ENCODE measurements at places on chromosomes 7 and 10.
A peak's percentile ranks its signal among the peaks of the same experiment; 100 is the strongest.

GRCh38 chr7:80542398-80542797, 30.5 kb upstream of the GNAT3 start:
- DNase-seq, result no peak

DNA sequence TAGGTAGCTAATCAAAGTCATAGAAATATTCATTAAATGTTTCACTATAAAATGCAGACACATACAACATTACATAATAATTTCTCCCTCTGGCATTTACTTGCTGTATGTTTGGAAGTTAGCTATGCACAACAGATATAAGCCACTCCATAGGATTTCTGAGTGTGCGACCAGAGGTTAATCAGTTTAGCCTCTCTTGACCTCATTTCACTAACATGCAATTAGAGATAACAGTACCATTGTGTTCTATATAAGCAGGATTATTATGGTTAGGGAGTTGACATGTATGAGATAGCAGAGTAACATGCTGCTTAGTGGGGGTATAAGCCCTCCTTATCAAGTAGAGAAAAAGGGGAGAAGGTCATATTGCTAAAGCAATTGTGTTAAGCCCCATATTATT, 26.4 kb downstream of the GLUD1 start:
- DNase-seq, result no peak

DNA sequence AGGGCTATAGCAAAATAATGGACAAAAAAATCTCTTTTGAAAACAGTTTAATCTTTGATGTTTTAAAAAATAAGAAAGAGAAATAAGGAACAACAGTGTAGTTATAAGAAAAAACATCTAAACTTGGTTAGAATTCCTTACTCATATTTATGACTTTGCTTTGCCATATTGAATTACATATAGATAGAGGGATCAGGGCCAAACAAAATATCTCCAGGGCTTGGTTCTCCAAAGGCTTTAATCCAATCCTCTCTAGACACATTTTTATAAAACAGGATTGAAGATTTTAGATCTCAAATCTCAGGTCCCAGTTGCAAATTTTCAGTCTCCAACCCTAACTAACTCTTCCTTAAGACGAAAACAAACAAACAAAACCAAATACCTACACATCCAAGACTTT, 72.6 kb upstream of the RHOBTB1 start:
- no peak for DNase-seq

- no peak for DNase-seq
These were observed 38.8 kb downstream of the EPC1 start for GRCh38 chr10:32308027-32308603.

GRCh38 chr7:81533426-81533825, 236.4 kb downstream of the HGF start:
- no peak for DNase-seq

- DNase-seq, result no peak
These were observed 58.7 kb upstream of the KMT2E start for GRCh38 chr7:104955276-104955675.

GRCh38 chr7:126535176-126535575, 717.6 kb downstream of the GRM8 start:
- DNase-seq, result no peak

GRCh38 chr10:108753326-108753725, 1170.0 kb downstream of the XPNPEP1 start:
- DNase-seq, result no peak

GRCh38 chr7:47293884-47294555, 287.9 kb downstream of the TNS3 start:
- DNase-seq, result no peak

GRCh38 chr7:68904630-68905029, 693.6 kb upstream of the AUTS2 start:
- no peak for DNase-seq

GRCh38 chr10:121994429-121994941, 5.5 kb downstream of the TACC2 start:
- DNase-seq, result no peak

DNA sequence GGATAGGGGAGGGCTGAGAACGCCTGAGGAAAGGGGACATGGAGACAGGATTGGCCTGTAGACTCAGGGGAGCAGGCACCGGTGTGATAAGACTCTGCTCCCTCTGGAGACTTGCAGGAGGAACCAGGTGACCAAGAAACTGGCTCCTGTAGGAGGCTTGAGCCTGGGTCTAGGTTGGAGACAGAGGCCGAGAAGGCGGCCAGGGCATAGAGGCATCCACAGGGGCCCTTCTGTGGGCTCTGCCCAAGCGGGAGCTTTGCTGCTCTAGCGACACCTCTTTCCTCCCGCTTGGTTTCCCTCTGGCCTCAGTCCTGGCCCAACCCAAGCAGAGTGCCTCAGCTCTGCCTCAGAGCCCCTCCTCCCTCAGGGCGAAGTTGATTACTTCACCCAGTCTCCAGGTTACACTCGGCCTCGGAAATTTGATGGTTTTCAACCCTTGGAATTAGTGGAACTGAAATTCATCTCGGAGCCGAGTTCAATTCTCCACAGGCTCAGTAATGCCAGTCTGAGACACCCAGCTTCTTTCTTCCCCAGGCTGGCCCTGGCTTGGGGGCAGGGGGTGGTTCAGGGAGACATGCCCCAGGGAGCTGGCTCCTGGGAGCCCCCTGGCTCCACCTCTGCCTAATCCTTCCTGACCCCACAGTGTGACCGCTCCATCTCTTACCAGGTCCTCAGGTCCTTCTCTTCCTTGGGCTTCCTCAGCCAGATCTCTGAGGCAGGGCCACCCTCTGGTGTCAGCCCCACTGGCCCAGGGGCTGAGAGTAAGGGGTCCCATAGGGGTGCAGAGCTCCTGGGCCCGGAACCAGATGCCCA, 60.4 kb downstream of the PAX2 start:
- no peak for DNase-seq

- no peak for DNase-seq
These were observed 19.7 kb downstream of the AFAP1L2 start for GRCh38 chr10:114384601-114385000.

DNA sequence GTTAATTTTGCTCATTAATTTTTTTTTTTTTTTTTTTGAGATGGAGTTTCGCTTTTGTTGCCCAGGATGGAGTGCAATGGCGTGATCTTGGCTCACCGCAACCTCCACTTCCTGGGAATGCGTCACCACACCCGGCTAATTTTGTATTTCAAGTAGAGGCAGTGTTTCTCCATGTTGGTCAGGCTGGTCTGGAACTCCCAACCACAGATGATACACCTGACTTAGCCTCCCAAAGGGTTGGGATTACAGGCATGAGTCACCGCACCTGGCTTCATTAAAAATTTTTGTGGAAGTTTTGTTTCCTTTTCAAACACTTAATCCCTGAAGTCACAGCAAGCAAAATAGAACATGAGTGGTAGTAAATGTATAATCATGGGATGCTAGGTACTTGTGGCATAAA, 857.2 kb upstream of the PHF14 start:
- DNase-seq, result no peak

GRCh38 chr10:45354261-45354660, 19.8 kb upstream of the ALOX5 start:
- no peak for DNase-seq

- no peak for DNase-seq
These were observed 80.2 kb downstream of the DKK1 start for GRCh38 chr10:52394246-52394645.

DNA sequence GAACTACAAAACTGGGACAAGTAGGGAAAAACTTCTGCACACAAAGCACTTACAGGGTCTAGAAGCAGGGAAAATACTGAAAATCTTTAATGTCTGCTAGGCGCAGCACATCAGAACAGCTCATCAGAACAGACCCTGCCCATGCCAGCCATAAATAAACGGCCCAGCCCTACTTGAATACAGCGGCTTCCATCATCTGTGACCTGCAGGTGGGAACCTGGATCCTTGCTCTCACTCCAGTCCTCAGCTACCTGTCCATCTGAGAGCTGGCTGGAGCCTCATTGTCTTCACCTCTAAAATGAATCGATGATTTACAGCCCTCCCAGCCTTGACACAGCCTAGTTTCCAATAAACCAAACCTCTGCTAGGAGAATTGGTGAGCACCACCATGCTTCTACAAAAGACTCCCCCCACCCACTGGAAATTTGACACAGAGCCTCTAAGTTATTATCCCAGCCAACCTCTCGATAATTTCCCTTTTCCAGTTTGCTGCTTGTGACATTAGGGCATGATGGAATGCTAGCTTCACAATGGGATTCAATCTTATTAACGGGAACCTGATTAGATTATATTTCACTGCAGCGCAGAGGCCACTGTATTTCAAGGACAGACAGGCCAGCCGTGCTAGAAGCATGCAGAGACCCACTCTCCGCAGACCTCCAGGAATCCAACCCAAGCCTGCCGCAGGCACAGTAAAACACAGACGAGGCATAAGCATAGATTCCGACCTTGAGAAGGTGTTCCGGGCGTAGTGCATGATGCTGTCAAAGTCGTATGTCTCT, 61.6 kb upstream of the OPALIN start:
- no peak for DNase-seq

- DNase-seq, result peak; percentile 74
These were observed 98.6 kb downstream of the GRK5 start for GRCh38 chr10:119305860-119306513.
